Tibial nerve (tissue), 4 donors: ENCODE measurements at places on chromosomes 1 and 21. TPM values are rescaled to one million over a fixed set of nuclear protein-coding genes. Genes with fewer than 3 reads are reported as not detected.

EPHA2 gene
- total RNA-seq = 38.7 TPM

FLG2 gene
- not detected for total RNA-seq

SLC26A9 gene
- not detected for total RNA-seq

IL10 gene
- 4.8 TPM for total RNA-seq

UTS2 gene
- not detected for total RNA-seq

DNA sequence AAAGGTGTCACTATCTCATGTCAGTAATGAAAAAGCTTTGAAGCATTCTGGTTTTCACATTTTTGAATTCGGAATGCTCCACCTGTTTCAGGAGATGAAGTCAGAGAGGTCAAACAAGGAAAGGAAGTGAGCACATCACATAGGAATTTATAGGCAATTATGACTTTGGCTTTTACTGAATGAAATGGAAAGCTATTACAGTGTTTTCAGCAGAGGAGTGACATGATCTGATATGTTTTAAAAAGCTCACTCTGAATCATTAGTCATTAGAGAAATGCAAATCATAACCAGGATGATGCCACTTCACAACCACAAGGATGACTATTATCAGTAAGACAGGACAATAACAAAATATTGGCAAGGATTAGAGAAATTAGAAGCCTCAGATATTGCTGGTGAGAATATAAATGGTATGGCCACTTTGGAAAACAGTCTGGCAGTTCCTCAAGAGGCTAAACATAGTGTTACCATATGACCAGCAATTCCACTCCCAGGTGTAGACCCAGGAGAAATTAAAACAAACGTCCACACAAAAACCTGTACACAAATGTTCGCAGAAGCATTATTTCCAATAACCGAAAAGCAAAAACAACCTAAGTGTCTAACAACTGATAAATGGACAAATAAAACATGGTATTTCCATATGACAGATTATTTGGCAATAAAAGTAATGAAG is 7.5 kb downstream of the TAF1A start:
- peaks cover 34% of the 10 kb centered on the region for H3K36me3 ChIP-seq
- DNase-seq = no peak
- H3K27me3 ChIP-seq = no peaks in the 10 kb centered on the region
- H3K4me3 ChIP-seq = no peak overlapping the region
- no peaks in the 10 kb centered on the region for H3K4me1 ChIP-seq
- H3K27ac ChIP-seq = no peak overlapping the region

DNA sequence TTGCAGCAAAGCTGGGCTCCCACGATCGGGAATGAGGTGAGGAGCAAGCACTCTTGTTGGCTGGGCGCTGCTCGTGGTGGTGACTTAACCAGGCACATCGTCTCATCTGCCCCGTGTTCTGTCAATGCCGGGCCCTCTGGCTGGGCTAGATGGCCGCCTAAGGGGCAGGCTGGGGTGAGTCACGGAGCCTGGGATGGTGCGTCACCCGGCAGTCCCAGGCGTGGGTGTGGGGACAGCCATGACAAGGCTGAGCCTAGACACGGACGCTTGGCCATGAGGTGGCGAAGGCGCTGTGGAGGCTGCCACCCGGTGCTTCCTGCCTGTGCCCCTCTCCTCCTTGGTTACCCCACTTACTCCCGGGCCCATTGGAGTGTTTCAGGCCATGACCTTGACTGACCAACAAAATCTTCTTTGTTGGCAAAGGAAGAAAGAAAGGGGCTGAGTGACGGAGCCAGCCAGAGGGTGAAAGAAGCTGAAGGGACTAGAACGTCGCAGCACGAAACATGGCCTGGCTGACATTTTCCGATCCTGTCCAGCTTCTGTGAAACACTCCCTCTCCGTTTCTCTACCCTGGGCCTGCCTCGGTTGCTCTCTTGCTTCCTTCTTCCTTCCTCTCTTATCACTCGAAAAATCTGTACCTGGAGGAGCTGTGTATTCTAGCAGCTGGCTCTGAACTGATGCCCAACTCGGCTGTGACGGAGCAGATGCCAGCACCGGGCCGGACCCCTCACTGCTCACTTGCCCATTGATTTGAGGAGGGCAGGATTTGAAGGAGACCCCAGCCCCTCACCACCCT is 596 bp downstream of the CD247 start:
- H3K4me3 ChIP-seq = peak overlapping the region; percentile 23
- H3K36me3 ChIP-seq = no peaks in the 10 kb centered on the region
- DNase-seq = no peak
- H3K27me3 ChIP-seq = no peaks in the 10 kb centered on the region
- H3K27ac ChIP-seq = peak overlapping the region; percentile 41

- H3K4me1 ChIP-seq = no peaks in the 10 kb centered on the region
- DNase-seq = no peak
- H3K27me3 ChIP-seq = no peaks in the 10 kb centered on the region
Observed at GRCh38 chr21:25722631-25723030, 12.1 kb downstream of the ATP5PF start.

DNA sequence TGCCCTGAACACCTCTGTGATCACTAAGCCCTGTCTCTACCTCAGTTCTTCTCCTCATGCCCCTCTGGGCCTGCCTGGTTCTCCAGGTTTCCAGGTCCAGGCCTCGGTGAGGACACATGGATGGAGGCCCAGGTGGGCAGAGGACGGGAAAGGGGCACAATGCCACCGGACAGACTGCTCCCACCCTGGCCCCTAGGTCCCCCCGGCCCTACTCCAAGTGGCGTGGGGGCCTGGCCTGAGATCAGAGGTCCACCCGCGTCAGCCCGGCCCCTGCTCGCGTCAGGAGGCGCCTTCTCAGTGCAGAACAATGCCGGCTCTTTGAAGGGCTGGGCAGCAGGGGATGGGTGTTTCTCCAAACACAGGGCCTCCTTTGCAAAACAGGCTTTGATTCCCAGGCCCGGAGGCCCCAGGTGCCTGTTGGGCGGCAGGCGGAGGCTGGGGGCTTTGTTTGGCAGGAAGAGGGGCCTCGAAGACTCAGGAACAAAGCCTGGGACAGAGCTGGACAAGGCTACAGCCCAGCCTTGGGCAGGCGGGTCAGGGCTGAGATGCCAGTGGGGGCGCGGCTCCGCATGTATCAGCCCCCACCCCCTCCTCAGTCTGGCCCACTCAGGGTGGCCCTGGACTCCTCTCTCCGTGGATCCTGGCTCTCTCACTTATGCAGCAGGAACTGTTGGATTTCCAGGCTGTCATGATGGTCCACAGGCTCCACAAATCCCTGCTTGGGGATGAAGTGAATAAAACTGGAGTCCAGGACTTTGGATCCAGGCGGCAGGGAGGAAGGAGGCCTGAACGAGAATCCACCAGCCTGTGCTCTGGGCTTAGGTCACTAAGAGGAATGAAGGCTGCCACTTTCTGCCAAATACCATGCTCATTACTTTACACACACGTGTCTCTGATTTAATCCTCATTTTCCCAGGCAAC is 77.4 kb upstream of the SLC2A1 start:
- H3K27me3 ChIP-seq = no peaks in the 10 kb centered on the region
- DNase-seq = no peak
- H3K36me3 ChIP-seq = no peaks in the 10 kb centered on the region

DNA sequence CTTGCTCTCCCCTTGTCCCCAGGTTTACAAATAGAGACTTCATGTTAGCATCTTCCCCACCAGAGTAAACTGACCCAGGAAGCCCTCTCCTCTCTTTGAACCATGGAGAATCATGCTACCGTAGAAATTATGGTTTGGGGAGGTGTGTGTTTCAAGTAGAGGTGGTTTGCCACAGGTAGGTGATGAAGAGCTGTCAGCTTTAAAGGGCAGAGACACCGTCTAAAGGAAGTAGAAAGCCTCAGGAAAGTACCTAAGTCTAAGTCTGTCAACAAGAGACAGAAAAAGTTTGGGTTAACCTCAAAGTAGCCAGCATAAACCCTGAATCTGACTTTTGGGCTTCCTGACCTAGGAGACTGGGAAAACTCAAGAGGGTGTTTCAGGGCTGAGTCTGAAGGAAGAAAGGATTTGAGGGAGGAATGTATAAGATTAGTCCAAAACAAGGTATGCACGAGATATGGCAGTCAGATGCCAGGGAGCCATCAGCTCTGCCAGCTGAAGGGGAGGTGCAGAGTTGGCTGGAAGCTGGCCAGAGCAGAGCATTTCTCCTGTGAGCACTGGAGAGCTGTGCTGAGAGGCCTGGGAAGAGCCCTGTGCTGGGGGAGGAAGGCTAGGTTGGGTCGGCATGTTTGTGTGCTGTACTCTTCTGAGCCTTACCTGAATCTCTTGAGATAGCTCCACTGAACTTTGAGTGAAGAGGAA is 14.3 kb downstream of the ADAMTSL4 start:
- H3K4me1 ChIP-seq = peaks cover 84% of the 10 kb centered on the region
- DNase-seq = no peak
- peak overlapping the region; percentile 99 for H3K27ac ChIP-seq
- H3K4me3 ChIP-seq = no peak overlapping the region
